ENCODE measurements at places on chromosomes 7 and 10.
A peak's percentile ranks its signal among the peaks of the same experiment; 100 is the strongest.

DNA sequence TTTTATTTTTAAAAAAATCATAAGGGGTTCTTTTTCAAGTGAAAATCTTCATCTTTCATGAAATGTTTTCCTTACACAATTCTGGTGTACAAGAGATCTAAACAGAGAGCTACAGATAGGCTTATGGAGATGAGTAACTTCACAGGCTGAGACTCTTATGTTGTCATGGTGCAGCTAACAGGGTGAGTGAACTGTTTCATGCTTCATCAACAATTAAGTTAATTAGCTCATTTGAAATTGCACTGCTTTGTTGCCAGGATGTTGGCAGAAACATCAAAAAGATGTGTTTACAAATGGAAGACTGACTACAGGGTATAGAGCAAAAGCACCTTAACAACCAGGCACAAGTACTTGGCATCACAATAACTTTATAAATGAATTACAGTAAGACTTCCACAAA, 230.8 kb downstream of the FOXP2 start:
- DNase-seq: no peak

- DNase-seq: no peak
These were observed 54.3 kb downstream of the INSYN2A start for GRCh38 chr10:127142136-127142535.

GRCh38 chr10:124677293-124677699, 66.9 kb downstream of the FAM53B start:
- no peak for DNase-seq

GRCh38 chr10:29957907-29958331, 101.5 kb downstream of the JCAD start:
- DNase-seq: peak; percentile 84

DNA sequence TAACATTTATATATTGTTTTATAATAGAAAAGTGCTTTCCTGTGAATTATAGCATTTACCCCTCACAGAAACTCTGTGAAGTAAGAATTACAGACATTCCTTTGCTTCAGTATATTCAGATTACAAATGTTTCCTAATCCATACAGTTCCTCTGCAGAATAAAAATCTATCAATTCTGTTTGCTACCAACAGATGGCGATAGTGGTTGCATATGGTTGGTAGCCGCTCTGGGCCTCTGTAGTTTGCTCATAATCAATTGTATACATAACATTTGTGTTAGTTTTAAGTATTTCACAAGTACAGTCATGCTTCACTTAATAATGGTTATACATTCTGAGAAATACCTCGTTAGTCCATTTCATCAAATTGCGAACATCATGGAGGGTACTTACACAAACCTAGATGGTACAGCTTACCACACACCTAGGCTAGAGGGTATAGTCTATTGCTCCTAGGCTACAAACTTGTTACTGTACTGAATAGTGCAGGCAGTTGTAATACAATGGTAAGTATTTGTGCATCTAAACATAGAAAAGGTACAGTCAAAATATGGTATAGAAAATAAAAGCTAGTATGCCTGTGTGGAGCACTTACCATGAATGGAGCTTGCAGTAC, 94.4 kb upstream of the STEAP4 start:
- no peak for DNase-seq

GRCh38 chr10:84497978-84498377, 169.6 kb downstream of the CCSER2 start:
- no peak for DNase-seq

- no peak for DNase-seq
These were observed 221.7 kb downstream of the ZWINT start for GRCh38 chr10:56139405-56139804.

- DNase-seq: peak; percentile 7
These were observed 12.3 kb downstream of the CNPY1 start for GRCh38 chr7:155533827-155534690.

All from fibroblast of lung (primary cell).